ENCODE measurements at places on chromosomes 3 and 15.

- DNase-seq, result no peak
Observed at GRCh38 chr3:113141543-113141942, 69.8 kb upstream of the BOC start.

- DNase-seq, result no peak
Observed at GRCh38 chr15:38972831-38973230, 408.2 kb upstream of the RASGRP1 start.

DNA sequence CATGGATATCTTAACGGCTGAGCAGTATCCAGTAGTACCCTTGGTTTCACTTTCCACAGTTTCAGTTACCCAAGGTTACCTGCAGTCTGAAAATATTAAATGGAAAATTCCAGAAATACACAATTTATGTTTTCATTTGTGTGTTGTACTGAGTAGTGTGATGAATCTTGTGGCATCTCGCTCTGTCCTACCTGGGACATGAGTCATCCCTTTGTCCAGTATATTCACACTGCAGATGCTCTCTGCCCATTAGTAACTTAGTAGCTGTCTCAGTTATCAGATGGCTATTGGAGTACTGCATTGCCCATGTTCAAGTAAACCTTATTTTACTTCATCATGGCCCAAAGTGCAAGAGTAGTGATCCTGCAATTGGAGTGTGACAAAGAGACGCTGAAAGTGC, 26.1 kb downstream of the GASK1A start:
- DNase-seq, result no peak

DNA sequence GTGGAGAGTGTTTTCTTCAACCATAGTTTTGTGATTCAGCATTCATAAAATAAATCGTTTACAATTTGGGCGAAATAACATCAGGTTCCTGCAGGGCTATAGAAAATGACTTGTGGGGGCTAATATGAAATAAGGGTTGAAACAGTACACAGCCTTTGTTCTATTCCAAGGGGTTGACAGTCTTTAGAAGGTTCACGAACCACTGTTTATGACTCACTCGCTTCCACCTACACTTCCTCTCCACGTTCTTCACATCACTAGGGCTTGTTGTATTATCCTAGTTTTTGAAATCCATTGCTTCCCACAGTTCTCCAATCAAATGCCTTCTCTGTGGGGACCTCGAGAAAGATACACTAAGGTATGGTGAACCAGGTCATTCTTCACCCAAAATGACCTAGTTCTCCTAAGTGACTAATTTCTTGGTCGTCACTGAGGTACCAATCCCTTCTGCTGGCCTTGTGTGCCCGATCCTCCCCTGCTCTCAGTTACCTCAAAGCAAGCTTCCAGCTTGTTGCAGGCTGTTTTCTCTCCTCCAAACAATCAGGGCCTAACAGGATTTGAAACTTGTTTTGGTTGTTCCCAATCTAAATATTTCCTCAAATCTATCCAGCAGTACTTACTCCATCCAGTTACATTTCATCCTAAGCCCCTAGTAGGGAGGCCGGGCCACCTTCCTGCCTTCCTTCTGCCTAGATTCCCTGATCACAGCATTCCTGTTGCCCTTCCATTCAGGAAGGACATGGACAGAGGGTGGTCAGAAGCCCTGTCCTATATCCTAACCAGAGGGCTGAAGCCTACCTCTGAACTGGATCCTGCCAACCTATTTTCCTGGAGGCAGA, 23.1 kb upstream of the TBL1XR1 start:
- no peak for DNase-seq

- no peak for DNase-seq
Observed at GRCh38 chr3:122091602-122092295, 36.6 kb downstream of the CD86 start.

- no peak for DNase-seq
Observed at GRCh38 chr15:97129674-97130073, 799.2 kb downstream of the NR2F2 start.

GRCh38 chr15:76866008-76866407, 39.1 kb downstream of the SCAPER start:
- no peak for DNase-seq

- DNase-seq, result no peak
Observed at GRCh38 chr15:101143321-101143720, 108.5 kb downstream of the CHSY1 start.

DNA sequence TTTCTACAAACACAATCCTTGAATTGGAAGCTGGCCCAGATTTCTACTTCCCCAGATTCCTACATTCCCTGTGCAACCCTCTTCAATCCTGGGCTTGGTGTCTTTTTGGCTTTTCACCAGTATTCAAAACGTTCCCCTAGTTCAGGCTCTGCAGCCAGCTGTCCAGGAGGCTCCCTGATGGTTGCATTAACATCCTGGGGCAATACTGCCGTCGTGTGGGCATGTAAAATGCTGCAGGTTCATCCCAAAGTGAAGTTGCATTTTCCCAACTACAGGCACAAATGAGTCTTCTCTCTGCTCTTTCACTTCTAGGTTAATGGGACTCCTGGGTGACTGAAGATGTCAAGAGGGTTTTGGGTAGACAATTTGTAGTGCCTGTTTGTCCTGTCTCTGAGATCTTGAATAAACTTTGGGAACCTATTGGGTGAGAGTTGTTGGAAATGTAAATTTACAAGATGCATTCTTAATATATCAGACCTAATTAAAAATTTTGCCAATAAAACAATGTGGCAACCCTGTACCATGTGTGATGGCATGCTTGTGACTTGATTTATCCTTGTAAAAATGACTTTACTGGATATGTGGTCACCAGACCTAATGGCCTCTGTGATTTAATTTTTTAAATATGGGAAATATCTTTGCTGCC, 28.6 kb downstream of the SOX14 start:
- DNase-seq, result no peak

DNA sequence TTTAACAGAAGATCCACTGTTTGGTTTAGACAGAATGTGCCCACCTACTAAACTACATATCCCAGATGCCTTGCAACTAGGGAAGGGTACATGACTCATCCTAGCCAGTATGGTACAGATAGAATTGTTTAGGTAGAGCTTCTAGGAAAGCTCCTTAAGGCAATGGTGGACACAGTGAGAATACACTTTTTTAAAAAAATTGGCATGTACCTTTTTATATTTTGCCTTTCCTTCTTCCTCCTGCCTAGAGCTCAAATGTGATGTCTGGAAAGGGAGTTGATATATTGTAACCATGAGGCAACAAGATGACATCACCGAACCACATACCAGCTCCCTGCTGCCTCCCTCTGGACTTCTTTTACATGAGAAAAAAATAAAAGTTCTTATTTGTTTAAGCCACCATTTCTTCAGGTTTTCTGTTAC, 14.4 kb upstream of the C3orf80 start:
- DNase-seq, result no peak

- DNase-seq, result peak; percentile 10
Observed at GRCh38 chr3:119555309-119555735, 4.1 kb downstream of the CD80 start.

DNA sequence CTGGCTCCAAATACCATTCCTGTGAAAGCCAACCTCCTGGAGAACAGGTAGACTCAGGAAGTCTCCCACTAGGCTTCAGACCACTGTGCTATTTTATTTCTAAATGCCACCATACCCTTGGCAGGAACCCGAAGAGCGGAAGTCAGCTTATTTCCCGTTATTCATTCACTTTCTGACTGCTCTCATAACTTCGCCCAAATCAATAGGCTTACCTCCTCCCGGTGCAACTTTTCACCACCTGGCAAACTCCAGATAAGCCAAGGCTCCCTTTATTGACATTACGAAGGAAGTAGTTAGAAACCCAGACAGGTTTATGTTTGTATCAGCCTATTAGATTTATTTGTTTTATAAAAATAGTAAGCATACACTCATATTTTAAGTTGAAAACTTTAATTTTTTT, 3.3 kb upstream of the CCDC54 start:
- no peak for DNase-seq

- peak; percentile 46 for DNase-seq
Observed at GRCh38 chr15:81410318-81410753, 36.3 kb upstream of the TMC3 start.

GRCh38 chr15:89828281-89829145, 13.9 kb upstream of the ANPEP start:
- no peak for DNase-seq

DNA sequence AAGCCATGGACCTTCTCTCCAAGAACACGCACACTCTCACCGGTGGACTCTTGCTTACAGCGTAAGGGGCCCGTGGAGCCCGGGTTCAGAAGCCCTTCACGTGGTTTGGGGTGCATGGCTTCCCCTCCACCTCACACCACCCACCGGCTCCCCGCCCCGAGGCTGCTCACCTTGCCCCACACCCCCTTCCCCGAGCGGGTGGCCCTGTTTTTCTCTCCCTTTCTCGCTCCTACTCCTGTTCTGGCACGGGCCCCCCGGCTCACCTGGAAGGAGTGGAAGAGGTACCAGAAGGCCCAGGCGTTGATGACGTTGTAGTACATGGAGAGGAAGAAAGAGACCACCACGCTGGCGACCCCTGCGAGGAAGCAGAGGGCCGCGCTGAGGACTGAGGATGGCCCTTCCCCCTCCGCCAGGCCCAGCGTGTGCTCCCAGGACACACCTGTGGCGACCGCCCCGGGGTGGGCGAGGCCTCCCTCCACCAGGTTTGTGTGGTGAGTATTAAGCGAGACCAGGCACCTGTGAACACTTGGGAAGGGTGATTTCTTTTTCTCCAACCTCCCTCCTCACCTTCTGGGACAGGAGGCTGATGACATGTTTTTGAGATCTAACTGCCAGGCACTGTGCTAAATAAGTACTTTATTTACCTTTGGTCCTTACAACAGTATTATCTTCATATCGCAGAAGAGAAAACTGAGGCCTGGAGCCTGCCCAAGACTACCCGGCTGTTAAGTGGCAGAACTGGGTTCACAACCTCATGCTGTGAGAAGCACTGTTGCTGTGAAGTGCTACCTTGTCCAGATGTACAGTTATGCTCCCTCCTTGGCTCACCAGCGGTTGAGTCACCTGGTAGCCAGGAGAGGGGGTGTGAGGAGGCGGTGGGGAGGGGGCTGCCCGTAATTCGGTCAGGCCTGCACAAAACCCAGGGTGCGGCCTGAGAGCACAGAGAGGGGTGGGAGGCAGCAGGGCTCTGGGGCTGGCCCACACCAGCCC, 16.3 kb downstream of the SLC6A20 start:
- DNase-seq, result no peak

DNA sequence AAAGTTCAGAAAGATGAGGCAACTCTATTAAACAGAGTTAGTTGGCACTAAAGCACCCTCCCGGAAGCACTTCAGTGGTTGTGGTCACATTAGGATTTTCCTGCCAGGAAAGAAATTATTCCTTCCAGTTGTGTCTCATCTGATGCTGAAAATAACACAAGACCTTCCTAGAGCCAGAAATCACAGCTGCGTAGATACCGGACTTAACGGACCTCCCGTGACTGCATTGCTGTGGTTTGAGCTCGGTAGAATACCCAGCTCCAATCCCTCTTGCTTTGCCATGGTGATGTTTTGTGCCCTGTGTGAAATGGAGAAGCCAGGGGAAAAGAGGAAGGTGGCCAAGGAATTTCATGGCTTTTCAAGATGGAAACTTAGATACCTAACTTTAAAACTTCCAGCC, 215.0 kb upstream of the IGF1R start:
- DNase-seq, result no peak

DNA sequence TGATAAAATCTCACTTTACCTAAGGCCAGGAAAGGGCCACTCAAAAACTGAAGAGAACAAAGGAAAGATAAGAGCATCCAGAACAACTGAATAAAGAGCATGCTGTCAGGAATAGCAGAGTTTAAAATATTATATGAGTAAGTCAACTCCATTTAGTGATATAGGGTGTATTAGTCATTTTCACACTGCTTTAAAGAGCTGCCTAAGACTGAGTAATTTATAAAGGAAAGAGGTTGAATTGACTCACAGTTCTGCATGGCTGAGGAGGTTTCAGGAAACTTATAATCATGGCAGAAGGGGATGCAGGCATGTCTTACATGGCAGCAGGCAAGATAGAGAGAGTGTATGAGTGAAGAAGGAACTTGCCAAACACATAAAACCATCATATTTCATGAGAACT, 778.0 kb upstream of the NECTIN3 start:
- DNase-seq, result no peak

- DNase-seq, result no peak
Observed at GRCh38 chr15:31136016-31136415, 34.5 kb upstream of the TRPM1 start.

Data from CD4-positive, alpha-beta T cell treated with Interleukin-15 for 4 hours (primary cell).